T follicular helper cell (primary cell): ENCODE measurements at places on chromosomes 6 and 20.

GRCh38 chr20:22796469-22797077, 212.2 kb upstream of the FOXA2 start:
- no peak for DNase-seq

- DNase-seq: no peak
These were observed 81.5 kb upstream of the BCLAF1 start for GRCh38 chr6:136370988-136371728.

- DNase-seq: no peak
These were observed at the start of gene CCR6 for GRCh38 chr6:167122827-167123657. TSS of gene CCR6 (plus strand) at chr6:167123096. CDS start at chr6:167136135, 13,039 bp downstream.

- DNase-seq: no peak
These were observed 37.8 kb downstream of the RAB44 start for GRCh38 chr6:36735110-36736071.

DNA sequence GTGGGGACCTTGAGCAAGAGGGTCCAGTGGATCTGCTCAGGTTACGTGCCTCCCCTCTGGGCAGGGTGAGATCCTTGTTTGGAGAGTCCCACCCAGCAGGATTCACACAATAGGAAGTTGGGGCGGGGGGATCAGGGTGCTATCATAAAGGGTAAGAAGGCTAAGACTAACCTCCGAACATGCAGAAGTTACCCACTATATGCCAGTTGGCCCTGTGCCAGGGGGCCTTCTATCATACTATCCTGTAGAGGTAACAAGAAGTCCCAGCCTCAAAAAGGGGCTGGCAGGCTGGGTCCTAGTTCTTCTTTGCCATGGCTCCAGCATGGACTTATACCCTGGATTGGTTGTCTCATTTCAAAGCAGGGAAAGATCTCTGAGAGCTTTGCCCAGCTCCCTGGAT, 94.1 kb downstream of the CDH26 start:
- no peak for DNase-seq

GRCh38 chr6:127460465-127460864, 1.3 kb upstream of the KIAA0408 start:
- no peak for DNase-seq

DNA sequence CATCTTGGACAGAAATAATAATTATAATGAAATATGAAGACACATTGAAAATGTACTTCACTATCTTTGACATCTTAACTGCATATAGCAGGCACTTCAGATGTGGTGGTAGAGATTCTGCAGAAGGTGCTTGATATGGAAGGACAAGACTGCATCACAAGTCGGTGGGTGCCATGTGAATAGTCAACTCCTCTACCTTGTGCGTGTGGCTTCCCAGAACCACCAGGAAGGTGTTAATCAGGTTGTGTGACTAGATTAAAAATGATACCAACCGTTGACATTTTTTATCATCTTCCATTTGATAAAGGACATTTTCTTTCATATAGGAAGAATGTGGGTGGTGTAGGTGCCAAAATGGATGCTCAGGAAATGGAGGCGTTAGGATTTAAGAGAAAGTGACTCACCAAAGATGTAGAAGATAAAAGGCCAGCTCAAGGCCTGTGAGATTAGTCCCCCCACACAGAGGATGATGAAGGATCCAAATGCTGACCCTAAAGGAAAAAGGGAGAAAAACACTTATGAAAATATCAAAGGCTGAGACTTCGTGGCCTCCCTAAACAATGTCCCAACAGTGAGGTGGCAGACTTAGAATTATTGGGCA, 12.3 kb downstream of the SLC17A2 start:
- DNase-seq: no peak

- no peak for DNase-seq
These were observed 5.6 kb downstream of the PCMTD2 start for GRCh38 chr20:64261138-64261537.

GRCh38 chr6:137589067-137589848, 95.1 kb upstream of the OLIG3 start:
- DNase-seq: peak; percentile 37

DNA sequence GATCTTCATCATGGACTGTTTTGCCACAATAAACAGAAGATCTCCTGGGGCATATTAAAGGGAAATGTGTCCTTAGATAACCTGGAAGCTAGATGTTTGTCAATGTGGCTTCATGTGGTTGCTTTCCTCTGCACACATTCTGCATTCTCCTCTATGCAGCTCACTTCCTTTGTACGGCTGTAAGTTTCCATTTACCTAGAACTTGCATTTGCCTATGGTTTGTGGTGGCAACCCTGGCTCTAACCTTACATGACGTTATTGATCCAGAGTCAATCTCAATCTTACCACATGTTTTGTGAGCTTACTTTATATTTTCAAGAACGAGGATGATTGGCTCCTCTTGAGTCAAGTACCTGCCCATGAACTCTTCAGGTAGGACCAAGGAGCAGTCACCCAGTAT, 863.1 kb downstream of the MAFB start:
- DNase-seq: no peak

DNA sequence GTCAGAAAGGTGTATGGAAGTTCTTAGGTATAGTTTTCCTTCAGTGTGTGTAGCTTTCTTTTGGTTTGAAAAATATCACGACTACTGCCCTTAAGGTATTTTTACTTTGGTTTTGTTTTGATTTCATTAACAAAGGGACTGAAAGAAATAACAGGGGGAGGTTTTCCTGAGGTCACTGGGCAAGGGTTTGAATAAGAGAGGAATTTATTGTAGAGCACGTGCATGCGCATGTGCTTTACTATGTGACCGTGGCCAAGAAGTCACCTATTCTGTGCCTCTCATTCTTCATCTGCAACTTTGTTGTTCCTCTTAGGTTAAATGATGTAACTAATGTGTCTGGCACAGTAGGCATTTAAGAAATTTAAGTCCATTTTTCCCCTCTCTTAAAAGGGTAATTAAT, 4.1 kb upstream of the MAN1A1 start:
- no peak for DNase-seq

GRCh38 chr6:72861935-72862432, 240.1 kb downstream of the KCNQ5 start:
- no peak for DNase-seq

DNA sequence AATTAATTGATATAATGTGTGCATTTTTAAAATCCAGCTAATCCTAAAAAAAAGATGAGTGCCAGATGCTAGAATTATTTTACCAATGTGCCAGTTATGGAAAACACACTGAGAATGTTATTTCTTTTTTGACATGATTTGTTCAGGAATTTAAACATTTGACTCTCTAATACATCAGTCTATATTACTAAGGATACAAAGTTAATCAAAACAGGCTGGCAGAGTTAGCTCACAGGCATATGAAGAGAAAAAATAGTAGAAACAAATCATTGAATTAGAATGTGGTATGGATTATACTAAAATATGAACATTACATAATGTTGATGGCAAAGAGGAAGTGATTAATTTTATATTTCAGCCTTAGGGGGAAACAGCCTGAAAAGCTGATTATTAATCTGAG, 368.3 kb upstream of the GJE1 start:
- DNase-seq: no peak

DNA sequence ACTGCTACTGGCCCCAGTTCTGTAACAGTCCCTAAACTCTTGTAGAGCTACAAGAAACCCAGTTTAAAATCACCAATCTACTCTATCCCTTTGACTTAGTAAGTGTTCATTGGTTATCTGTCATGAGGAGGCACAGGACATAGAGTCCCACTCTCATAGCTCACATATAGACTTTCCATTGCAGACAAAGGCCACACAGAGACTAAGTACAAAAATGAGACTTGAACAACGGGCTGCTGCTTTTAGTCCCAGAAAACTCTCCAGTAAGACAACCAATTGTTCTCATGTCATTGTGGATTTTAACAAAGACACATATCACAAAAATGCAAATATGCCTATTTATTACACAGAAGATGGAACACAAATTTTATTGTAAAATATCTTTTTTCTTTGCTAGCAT, 197.4 kb downstream of the PTPRK start:
- DNase-seq: no peak

- no peak for DNase-seq
These were observed 1.3 kb upstream of the RUNX2 start for GRCh38 chr6:45326698-45327417.

- no peak for DNase-seq
These were observed 241.1 kb downstream of the TENT5A start for GRCh38 chr6:81511423-81511822.

- DNase-seq: no peak
These were observed 7.0 kb downstream of the SCRT2 start for GRCh38 chr20:668638-669037.

GRCh38 chr6:157386454-157386853, 5.5 kb downstream of the ZDHHC14 start:
- no peak for DNase-seq

DNA sequence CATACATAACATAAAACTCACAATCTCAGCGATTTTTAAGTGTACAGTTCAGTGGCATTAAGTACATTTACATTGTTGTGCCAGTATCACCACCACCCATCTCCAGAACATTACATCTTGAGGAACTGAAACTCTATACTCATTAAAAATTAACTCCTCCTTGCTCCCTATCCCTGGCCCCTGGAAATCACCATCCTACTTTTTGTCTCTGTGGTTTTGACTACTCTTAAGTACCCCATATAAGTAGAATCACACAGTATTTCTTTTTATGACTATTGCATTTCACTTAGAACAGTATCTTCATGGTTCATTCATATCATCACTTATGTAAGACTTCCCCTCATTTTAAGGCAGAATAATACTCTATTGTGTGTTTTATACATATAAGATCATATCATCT, 1108.1 kb downstream of the GRIK2 start:
- DNase-seq: no peak

DNA sequence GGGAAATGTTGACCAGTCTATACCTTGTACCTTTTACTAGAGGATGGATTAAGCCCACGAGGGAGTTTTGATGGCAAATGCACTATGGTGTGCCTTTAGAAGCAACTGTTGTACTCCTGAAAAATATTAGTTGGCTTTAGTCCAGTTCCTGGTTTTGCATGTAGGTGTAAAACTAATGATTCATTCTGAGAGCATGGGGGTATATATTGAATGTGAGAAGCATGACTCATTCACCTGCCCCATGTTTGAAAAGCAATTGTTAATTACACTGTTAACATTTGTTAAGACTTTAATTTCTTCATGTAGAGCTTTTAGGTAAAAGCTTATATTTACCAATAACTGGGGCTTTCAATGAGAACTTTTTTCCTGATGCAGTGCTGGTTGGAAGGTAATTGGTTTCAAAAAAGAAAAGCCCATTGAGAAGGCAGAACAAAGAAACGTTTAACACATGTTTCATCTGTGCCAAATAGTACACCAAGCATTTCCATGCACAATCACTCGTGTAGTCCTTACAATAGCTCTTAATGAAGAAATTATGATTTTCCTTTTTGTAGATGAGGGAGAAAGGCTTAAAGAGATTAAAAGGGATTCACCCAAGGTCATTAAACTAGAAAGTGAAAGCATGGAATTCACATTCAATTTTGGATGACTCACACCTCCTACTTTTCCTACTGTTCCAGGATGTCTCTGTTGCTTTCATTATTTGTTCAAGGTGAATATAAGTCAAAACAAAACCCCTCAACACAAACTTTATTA, 134.1 kb downstream of the CCDC170 start:
- DNase-seq: no peak

- DNase-seq: no peak
These were observed 23.2 kb downstream of the RBCK1 start for GRCh38 chr20:431012-431904.

DNA sequence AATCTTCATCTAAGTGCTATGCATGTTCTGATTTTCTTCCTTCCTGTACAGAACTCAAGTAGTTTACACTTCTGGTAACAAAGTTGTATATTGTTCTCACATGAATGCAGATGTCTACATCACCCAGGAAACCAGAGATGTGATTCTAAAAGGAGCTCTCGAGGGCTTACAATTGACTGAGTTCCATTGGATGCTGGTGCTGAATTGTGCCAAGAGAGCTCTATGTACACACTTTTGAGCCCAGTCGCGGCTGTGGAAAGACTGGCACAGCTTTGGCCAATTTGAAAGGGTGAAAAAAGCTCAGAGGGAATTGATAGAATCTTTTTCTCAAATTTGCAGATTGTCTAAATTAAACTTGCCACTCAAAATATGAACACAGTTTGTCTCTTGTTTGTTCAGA, 340.7 kb downstream of the LMBRD1 start:
- no peak for DNase-seq

DNA sequence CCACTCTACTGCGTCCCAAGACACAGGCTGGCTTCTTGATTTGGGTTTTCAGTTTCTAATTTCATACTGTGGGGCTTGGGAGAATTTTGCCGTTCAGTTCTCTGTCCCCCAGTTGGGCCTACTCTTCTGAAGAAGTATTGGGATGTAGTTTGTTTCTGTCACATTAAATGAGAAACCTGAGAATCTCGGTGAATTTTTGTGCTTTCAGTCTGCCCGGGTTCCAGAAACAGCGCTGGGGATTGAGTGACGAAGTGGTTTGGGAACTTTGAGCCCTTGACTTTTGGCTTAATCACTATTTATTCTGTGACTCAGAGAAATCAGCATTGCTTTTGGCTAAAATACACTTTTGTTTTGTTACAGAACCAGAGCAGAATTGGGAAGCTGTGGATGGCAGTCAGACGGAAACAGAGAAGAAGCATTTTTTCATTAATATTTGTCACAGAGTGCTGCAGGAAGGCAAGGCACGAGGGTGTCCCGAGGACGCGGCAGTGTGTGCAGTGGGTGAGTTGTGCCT, 74.0 kb downstream of the IGF2R start:
- DNase-seq: no peak

DNA sequence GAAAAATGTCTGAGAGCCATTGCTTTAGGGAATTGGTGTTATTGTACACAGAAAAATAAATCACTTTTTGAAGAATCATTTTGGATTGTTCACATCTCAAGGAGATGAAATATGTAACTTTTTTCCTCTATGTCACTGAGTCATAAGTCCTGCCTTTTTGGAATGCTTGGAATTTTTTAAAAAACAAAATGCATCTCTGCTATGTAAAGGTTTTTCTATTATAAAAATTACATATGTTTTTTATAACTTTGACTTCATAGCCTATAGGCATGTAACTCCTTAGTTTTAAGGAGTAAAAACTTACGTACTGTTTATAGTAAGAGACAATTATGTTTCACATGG, 8.7 kb downstream of the RNF144B start:
- DNase-seq: no peak

DNA sequence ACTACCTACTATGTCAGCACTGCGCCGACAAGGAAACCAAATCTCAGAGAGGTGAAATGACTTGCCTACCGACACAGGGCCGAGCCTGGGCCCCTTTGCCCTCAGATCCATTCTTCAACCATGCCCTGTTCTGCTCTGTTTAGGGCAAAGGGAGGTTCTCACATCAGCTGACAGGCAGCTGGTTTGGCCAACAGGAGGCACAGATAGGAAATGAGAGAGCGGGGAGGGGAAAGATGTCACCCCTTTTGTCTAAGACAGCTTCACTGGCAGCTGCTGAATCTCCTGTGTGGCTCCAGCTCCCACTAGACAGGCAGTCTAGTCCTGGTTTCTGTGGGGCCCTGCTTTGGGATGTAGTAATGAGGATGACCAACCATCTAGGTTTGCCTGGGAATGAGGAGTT, 158.7 kb downstream of the TMEM200A start:
- DNase-seq: no peak
